Ecto neural progenitor cell (in vitro differentiated cells): ENCODE measurements at places on chromosomes 12 and 14.

GRCh38 chr14:76673261-76673660 is 88.0 kb upstream of the VASH1 start:
- no peak for DNase-seq

GRCh38 chr14:69312608-69313007 is 52.6 kb downstream of the GALNT16 start:
- no peak for DNase-seq

- DNase-seq, result no peak
Observed at GRCh38 chr14:99255621-99256482, 16.1 kb downstream of the BCL11B start.

- DNase-seq, result no peak
Observed at GRCh38 chr14:74402401-74403251, 23.4 kb downstream of the SYNDIG1L start.
